ENCODE measurements at places on chromosomes 5 and 9.

DNA sequence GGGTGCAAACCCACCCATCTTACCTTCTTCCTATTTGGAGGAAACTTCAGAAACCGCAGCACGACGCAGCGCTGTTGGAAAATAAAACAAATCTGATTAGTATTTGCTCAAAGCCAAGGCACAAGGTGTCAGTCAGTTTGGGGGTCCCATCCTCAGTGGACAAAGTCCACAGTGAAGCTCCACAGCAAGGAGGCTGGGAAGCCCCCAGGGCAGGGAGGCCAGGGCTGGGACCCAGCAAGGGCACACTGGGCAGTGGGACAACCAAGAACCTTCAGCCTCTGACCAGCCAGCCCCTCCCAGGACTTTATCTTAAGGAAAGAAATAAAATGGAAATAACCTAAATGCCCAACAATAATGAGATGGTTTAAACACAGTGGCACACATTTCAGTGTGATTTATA, 11.3 kb downstream of the IPPK start:
- DNase-seq = no peak

DNA sequence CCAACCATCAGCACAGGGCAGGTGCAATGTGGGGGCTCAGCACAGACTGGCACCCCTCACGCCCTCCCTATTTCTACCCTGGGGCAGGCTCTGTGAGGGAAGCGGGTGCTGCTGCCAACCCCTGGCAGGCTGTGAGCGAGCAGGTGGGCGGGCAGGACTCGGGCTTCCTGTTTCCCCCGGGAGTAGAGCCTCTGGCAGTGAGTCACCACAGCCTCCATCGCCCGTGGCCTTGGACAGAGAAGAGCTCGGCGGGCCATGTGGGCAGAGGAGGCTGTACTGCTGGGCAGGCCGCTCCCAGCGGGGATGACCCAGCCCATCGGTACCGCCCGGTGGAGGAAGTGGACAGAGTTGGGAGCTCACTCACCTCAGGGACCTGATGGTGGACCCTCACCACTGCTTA, 16.6 kb downstream of the KCNT1 start:
- DNase-seq = no peak

- no peak for DNase-seq
Measured at GRCh38 chr5:59485629-59486439, 407.7 kb downstream of the PDE4D start.

DNA sequence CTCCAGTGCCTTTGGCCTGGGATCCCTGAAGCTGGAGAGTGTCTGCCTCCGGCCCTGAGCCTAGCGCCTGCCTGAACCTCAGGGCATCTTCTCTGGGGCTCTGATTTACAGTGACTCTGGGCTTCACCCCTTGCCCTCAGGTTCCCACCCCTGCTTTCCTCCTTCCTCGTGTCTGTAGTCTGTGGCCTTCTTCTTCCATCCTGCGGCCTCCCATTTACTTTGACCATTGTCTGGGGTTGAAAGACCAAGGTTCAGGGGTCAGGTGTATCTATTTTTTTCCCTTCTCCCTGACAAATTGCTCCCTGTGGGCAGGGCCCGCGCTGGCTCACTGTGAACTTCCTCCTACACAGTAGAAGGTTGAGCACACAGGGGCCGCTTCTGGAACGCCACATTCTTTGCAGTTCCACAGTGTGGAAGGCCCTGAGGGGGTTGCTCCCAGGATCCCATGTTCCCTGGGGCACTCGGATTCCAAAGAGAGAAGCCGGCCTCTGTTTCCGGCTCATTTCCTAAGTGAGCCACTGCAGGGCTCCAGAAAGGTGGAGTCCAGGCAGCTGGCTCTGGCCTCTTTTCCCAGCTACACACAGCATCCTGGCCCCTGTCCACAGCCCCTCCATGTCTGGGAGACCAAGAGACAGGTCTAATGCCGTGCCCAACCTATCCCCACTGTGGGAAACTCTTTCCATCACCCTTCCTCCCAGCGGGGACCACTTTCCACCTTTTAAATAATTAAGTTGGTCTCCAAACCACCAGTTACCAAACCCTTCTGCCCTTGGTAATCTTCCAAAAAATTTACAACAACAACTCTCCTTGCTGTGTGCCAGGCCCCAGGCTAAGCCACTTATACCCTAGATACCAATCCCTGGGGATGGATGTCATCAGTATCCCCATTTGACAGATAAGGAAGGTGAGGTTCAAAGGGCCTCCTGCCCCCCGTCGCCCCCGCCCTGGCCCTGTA, 140.3 kb upstream of the IER5L start:
- DNase-seq = no peak

DNA sequence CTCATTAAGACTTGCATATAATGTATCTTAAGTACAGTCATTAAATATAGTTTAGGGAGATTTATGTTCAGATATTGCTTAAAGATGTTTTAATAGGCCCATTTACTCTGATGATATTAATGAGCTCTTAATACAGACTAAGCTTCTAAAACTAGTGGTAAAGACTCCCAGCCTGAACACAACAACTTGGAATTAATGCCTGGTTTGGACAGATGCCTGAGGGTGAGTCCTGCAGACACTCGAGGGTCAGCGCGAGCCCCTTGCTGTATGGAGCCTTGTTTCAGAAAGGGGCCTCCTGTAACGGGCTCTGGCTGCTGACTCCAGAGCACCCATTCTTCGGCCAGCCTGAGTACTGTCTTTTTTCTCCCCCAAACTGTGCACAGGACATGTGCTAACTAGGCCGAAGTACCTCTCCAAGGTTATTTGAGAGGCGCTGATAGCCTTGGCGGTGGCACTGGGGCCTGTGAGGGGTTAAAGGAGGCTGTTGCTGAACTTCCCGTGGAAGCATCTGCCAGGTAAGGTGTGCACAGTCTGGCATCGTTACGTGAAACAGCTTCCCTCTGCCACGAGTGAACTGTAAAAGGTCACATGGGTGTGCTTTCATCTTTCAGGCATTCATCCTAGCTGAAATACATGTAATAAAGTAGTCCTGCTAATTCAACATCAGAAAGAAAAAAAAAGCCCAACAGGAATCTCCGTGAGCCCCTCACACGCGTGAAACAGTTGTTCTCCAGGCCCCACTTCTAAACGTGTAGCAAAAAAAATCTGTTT, 113.4 kb downstream of the MVB12B start:
- no peak for DNase-seq

GRCh38 chr9:33106827-33107621, 30.6 kb upstream of the SMU1 start:
- no peak for DNase-seq

GRCh38 chr9:130805510-130806326, 29.3 kb upstream of the ABL1 start:
- DNase-seq = no peak

GRCh38 chr9:106969696-106970095, 106.7 kb downstream of the ZNF462 start:
- DNase-seq = no peak

DNA sequence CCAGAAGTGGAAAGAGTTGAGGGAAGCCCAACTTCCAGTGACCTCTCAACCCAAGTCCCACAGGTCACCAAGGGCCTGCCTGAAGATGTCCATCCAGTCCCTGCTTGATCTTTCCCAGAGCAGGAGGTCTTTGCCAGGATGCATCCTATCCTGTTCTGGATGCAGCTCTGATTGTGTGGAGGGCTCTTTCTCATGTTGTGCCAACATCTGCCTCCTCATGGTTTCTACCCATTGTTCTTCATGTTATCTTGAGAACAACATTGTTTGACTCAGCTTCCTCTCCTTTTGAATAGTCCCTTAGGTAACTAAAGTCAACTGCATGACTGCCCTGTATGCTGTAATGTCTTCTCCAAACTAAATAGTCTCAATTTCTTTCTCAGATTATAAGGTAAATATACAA, 169.3 kb downstream of the CCDC192 start:
- DNase-seq = no peak

DNA sequence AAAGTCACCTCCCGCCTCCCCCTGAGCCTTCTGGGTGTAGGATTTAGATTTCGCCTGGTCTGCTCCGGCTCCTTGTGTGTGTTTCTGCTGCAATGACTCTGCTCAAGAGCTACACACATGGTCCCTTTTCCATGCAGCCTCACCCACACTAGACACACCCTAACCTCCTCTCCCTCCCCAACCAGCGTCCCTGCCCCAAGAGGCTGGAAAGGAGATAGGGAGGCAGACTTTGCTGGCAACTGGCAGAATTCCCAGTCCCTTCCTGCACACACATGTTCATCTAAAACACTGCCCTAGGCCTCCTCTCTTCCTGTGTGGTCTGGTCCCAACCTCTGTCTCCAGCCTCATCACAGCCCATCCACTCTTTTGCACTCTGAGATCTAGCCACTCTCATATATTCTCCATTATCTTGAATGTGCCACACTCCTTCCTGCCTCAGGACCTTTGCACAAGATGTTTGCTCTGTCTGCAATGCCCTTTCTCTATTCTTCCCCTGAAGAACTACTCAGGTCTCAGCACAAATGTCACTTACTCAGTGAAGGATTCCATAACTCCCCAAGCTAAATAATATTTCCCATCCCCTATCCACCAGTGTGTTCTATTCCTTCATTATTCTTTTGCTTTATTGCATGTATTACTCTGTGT, 253.8 kb downstream of the CDK5RAP2 start:
- DNase-seq = no peak

DNA sequence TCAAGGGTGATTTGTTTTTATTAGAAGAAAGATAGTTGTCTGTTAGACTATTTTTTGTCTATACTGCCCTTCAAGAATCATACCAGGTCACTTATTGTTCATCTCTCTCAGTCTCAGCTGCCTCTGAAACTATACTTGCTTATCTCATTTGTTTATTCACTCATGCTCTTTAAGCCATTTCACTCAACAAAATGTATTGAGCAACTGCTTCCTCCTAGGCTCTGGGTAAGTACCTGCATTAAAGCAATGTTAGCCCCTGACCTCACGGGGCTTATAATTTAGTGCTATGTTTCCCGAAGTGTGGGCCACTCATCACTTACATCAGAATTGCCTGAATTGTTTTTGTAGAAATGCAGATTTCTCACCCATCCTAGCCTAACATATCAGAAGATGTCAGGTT, 100.9 kb downstream of the DPYSL3 start:
- no peak for DNase-seq

GRCh38 chr5:177608243-177609075, 8.5 kb downstream of the B4GALT7 start:
- no peak for DNase-seq

DNA sequence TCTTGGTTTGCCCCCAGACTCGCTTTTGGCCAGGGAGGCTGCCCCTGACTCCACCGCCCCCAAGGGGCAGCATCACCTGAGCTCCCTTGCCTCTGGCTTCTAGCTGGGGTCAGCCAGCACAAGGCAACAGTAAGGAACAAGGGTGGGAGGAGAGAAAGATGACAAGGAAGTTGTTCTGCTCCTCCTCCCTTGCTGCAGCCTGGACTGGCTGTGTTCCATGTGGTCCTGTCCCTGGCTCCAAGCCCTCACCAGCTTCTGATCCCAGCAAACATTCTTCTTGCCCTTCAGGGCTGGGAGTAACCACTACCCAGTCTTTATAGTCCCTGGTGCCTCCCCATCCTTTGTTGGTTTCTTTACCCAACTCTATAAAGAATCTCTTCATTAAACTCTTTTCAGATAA, 100.3 kb upstream of the SPIN1 start:
- no peak for DNase-seq

DNA sequence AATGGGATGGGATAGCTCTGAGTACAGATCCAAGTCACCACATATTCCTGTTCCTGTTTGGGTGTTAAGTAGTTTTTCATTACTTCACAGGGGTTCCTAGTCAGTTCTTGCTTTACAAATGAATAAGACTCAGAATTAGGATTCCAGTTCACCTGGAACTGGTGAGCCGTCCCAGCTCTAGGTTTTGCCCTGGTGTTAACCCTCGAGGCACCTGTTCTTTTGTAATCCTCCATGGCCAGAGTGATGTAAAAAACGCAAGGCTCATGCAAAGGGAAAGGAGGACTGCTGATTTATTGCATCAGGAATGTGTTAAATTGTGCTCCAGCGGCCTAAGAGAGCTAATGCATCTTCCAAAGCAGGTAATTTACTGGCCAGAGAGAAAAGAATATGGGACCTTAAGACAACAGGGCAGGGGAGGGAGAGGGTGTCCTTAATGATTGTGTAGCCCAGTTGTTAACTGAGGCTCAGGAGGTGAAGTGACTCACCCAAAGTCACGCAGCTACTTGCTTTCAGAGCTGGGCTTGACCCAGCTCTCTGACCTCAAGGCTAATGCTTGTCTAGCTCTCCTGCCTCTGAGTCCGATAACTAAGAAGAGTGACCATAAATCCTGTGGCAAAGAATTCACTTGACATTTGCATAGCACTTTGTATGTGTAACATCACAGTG, 70.5 kb downstream of the DMRT2 start:
- DNase-seq = no peak

DNA sequence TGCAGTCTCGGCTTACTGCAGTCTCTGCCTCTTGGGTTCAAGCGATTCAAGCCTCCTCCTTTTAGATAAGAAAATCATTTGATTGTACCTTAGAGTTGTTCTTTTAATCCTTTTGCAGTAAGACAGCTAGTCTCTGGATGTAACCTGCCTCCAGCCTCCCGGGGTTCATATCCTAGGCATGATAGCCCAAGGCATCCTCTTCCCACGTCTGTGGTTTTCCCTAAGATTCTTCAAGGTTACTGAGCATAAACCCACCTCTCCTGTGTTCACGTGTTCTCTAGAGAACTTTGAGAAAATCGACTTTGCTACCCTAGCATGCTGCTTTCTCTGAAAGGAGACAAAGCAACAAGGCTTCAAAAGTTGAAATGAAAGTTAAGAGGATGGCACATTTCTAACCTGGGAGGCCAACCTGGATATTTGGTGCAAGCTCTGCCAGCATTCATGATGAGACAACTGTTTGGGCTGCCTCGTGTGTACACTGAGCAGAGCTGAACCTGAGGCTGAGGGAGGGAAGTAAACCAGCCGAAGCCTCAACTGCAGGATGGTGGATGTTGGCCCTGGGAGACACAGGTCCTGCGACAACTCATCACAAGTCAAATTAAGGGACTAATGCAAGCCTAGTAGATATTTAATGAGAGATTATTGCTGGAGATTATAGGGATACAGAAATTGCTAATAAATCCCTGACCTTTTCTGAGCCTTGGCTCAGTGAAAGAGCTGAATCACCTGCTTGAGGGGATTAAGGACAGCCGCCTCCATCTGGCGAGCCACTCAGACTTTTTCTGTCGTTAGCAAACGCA, 261.8 kb downstream of the ARHGAP26 start:
- no peak for DNase-seq

DNA sequence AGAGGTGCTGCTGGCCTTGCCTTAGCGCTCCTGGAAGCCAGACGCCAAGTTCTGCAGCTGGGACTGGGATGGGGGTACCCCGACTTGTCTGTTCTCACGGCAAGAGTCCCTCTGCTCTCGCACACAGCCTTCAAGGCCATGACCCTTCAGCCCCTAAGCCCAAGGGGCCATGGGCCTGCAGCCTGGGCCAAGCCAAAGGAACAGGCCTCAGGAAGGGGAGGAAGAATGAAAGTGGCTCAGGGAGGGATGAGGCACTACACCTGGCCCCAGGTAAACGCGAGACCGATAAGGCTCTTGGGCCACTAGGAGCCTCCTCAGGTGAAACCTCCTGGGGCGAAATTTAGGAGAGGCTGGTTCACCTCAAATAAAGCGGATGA, 3.9 kb downstream of the EBF1 start:
- no peak for DNase-seq

- DNase-seq = no peak
Measured at GRCh38 chr9:111316796-111317195, 13.2 kb downstream of the OR2K2 start.

- DNase-seq = no peak
Measured at GRCh38 chr5:33381243-33381642, 59.5 kb upstream of the TARS1 start.
